ENCODE measurements at places on chromosomes 11 and 22.

GRCh38 chr11:126843096-126843495, 157.5 kb downstream of the KIRREL3 start:
- no peak for DNase-seq

- DNase-seq = peak; percentile 31
Observed at GRCh38 chr22:48754611-48755058, 1073.0 kb downstream of the BRD1 start.

DNA sequence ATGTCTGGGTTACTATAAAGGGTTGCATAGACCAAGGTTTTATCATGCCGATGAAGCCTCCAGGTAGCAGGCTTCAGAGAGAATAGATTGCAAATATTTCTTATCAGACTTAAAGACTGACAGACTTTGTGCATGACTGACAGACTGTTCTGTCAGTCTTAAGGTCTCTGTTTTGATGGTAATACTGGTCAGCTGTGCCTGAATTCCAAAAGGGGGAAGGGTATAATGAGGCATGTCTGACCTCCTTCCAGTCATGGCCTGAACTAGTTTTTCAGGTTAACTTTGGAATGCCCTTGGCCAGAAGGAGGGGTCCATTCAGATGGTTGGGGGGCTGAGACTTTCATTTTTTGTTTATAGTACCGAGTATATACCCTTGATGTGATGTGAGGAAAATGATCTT, 4.7 kb upstream of the KCTD14 start:
- no peak for DNase-seq

GRCh38 chr11:79507706-79508105, 66.9 kb upstream of the TENM4 start:
- DNase-seq = no peak

DNA sequence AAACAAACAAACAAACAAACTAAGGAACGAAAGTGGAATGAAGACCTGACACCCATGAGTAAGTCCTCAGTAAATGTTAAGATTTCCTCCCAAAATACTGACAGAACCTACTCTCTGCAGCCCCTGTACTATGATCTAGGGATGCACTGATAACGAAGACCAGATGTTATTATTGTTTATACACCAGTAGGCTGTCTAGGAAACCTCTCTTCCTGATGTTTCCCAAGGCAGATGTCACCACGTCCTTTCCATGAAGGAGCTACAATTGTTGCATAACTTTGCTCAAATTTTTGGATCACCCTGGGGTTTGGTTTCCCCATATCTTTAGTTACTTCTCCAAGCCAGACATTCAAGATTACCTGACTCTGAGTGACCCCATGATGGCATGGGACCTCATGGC, 340.7 kb downstream of the MIAT start:
- no peak for DNase-seq

- no peak for DNase-seq
Observed at GRCh38 chr11:126716456-126717083, 284.0 kb downstream of the KIRREL3 start.
